ENCODE measurements at places on chromosomes 2 and 18. TPM values are rescaled to one million over a fixed set of nuclear protein-coding genes. Genes with fewer than 3 reads are reported as not detected.

Gene DPYSL5
- total RNA-seq: not detected

Gene ZNF804A
- total RNA-seq: not detected

Gene RPRM
- total RNA-seq: not detected

GRCh38 chr2:6880200-6880733, 2.7 kb downstream of the RSAD2 start:
- no peak for DNase-seq

GRCh38 chr18:40326985-40327384, 1628.0 kb upstream of the PIK3C3 start:
- no peak for DNase-seq

Data from SK-MEL-5 (cell line).